ENCODE measurements at places on chromosomes 1 and 21.

- no peak for DNase-seq
These were observed 26.2 kb downstream of the UCK2 start for GRCh38 chr1:165853528-165854075.

- no peak for DNase-seq
These were observed 63.2 kb downstream of the SSBP3 start for GRCh38 chr1:54342742-54343687.

GRCh38 chr1:7235871-7236517 lies 450.7 kb downstream of the CAMTA1 start:
- no peak for DNase-seq

- DNase-seq = no peak
These were observed 871 bp upstream of the ERICH3 start for GRCh38 chr1:74674278-74675048.

- DNase-seq = peak; percentile 70
These were observed 57.5 kb downstream of the BCL9 start for GRCh38 chr1:147598621-147599361.

DNA sequence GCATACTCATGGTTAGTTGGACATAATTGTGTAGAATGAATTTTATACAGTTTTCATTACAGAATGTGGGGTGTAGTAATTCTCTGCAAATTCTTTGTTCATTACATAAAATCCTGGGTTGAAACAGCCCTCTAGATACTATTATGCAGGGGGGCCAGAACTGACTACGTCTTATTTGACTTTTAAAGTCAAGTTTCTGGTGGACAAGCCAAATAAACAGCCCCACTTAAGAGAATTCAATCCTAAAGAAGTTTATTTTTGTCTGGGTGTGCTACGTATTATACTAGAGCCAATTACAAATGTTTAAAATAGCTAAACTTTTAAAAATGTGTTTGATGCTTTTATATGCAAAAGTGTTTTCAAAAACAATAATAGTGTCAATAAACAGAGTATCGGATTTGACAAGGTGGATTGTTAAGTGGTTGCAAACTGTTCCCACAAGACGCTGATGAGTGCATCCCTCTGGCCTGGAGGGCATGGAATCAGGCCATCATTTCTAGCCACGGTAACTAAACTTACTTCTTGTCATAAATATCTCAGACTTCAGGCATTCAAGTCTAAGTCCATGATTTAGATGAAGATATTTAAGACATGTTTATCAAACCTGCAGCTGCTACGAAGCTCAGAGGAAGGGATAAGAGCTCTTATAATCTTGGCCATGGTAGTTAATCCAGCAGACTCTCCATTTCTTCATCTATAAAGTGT lies 646.3 kb downstream of the KIF26B start:
- no peak for DNase-seq

GRCh38 chr1:21217812-21218596 lies 41.3 kb upstream of the EIF4G3 start:
- no peak for DNase-seq

DNA sequence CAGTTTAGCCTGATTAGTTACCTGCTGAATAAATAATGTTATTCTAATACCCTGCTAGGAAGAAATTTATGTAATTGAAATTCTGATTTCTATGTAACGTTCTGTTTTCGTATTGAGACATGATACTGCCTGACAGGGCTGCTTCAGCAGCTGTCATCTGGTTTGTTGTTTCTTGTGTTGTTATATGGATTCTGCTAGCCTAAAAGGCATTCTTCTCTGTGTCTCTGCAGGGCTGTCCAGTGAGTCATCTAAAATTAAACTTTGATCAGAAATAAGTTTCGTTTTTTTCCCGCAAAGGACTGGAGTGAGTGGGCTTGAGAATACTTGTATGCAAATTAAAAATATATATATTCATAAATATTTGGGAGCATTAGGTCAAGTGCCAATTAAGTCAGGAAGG lies 93.0 kb downstream of the DYRK1A start:
- DNase-seq = no peak

GRCh38 chr21:33229784-33230544 lies at the start of gene IFNAR2:
Gene IFNAR2, plus strand, starts transcription at chr21:33229938. Its CDS starts 11,985 bp downstream, at chr21:33241923.
- DNase-seq = peak; percentile 59

- DNase-seq = no peak
These were observed 4.2 kb downstream of the C1orf226 start for GRCh38 chr1:162385702-162386101.

GRCh38 chr21:37098751-37099150 lies 25.7 kb downstream of the TTC3 start:
- DNase-seq = no peak

- no peak for DNase-seq
These were observed 67.6 kb downstream of the SEC16B start for GRCh38 chr1:177902266-177902665.

GRCh38 chr1:155967341-155968050 lies 10.9 kb downstream of the ARHGEF2 start:
- no peak for DNase-seq

- DNase-seq = no peak
These were observed 5.8 kb downstream of the ADORA3 start for GRCh38 chr1:111497592-111497991.

DNA sequence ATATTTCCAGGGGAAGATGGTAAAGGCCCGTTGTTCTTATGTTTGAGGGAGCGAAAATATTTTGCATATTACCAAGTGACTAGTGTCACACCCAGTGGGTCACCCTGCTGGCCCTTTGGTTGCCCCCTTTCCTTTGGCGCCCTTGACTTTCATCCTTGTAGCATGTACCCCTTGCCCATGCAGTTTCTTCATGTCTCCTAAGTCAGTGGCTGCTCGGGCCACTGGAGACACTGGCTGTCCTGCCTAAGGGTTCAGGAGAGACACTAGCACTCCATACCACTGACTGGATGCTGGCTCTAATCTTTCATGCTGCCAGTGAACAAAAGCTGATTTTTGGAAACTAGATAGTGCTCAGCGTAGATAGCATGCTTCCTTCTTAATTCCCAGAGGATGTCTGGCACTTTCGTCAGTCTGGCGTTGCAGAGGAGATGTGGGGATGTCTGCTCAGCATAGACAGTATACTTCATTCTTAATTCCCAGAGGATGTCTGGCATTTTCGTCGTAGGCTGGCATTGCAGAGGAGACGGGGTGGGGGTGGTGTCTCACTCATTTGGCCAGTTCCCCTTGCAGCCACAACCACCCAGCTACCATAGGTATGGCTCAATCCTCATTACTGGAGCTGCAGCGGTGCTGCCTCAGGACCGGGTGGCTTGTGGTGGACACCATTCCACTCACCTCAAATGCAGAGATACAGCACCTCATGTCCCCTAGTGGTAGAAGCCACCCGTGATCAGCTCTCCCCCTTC lies 770.9 kb upstream of the TPTE start:
- no peak for DNase-seq

GRCh38 chr1:103353391-103353790 lies 172.1 kb upstream of the RNPC3 start:
- DNase-seq = no peak

GRCh38 chr1:173888749-173889148 lies 20.6 kb downstream of the ZBTB37 start:
- no peak for DNase-seq
